ENCODE measurements at places on chromosomes 4 and X.

GRCh38 chrX:24859211-24859841 lies 156.4 kb downstream of the ARX start:
- DNase-seq, result no peak

- no peak for DNase-seq
Measured at GRCh38 chr4:26345565-26345938, 24.7 kb downstream of the RBPJ start.

DNA sequence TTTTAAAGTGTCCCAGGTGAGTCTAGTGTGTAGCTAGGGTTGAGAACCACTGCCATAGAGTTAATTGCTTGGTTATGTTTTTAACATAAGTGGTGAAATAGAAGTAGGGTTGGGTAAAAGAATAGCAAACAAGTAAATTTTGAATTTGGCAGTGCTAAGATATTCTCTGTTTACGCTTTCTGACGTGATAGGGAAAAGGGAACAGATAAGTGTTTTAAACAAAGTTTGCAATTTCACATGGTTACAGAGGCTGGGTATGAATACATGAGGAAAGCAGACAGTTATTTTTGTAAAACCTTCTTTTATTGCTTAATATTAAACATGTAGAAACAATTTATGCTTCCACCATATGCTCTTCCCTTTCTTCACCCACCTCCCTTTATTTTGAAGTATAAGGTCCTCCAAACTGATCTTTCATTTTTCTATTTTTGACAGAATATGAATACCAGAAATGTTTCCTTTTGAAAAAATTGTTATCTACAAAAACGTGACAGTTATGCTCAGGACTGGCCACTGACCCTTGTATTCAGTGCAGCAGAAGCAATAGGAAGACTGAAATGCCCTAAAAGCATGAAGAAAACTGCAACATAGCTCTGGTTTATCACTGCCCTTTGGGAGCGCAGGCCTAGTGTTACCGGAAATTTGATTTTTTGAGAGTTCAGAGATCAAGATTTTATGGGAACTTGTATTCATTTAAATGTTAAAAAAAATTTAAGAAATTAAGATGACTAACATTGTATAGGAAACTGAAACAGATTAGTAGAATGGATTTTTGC lies 214.4 kb upstream of the ARSJ start:
- no peak for DNase-seq

DNA sequence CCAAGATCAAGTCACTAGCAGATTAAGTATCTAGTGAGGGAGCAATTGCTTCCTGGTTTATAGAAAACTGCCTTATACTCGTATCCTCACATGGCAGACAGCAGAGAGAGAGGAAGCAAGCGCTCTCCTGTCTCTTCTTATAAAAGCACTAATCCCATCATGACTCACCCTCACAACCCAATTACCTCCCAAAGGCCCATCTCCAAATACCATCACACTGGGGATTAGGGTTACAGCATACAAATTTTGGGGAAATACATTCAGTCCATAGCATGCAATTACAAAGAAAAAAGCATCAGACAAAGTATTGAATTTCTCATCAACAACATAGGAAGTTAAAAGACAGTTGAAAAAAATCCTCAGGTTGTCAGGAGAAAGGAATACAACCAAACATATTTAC lies 292.6 kb downstream of the IQCM start:
- DNase-seq, result no peak

- DNase-seq, result no peak
Measured at GRCh38 chr4:175745329-175745728, 66.7 kb downstream of the GPM6A start.

DNA sequence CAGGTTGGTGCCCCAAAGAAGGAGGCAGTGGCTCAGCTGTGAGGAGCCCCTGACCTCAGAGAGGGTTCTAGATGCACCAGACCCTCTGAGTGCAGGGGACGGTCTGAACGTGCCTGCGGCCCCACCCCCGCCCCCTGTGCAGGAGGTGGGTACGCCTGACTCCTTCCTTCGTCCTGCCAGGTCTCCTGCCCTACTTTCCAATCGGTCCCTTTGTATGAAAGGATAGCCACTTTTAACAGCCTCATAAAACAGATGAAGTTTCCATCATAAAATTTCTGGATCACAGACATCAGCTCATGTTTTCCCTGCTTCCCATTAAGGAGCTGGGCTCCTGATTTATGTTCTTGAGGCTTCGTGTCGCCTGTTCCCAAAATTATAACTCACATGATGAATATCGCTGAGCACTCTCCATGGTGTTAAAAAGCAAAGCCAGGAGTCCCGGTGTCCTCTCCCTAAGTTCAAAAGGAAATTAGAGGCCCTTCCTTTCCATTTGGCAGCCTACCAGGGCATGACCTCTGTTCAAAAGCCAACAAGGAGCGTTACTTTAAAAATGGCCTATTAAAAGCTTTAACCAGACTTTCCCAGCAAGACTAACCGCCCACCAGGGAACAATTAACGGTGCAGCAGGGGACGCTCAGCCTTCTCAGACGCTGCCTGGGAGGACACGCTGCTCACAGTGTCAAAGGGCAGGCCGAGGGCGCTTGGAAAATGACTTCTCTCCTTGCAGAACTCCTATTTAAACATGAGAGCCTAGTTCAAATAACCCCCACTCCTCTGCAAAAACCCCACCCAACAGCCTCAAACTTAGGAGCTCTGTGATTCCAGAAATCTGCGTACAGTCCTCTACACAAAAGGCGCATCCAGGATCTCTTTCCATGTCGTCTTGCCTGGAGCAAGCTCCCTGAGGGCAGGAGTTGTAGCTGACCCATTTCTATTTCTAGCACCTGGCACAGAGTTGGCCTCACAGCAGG lies 181.9 kb downstream of the AFAP1 start:
- no peak for DNase-seq

DNA sequence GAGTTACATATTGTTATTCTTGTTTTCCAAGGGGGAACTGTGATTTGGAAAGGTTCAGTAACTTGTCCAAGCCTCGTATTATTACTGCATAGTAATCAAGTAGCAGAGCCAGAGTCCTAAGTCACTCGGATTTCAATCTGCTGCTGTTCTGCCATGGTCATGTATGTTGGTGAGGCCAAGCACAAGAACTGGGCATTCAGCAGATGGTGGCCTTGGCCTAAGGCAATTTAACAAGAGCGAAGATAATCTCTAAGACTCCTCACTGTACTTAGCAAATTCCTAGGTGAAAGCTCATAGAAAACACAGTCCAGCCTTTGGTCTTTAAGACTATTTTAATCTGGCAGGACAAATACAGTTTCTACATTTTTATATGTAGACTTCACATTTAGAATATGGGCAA lies 64.8 kb downstream of the NDST3 start:
- no peak for DNase-seq

All from stimulated activated CD8-positive, alpha-beta memory T cell treated with anti-CD3 and anti-CD28 coated beads, Interleukin-4, amount 100 ng/mL, for 4 hours (primary cell).